DMS 273 treated with DMSO at 0.1 percent for 48 hours (cell line): ENCODE measurements at places on chromosomes 16 and 17.

DNA sequence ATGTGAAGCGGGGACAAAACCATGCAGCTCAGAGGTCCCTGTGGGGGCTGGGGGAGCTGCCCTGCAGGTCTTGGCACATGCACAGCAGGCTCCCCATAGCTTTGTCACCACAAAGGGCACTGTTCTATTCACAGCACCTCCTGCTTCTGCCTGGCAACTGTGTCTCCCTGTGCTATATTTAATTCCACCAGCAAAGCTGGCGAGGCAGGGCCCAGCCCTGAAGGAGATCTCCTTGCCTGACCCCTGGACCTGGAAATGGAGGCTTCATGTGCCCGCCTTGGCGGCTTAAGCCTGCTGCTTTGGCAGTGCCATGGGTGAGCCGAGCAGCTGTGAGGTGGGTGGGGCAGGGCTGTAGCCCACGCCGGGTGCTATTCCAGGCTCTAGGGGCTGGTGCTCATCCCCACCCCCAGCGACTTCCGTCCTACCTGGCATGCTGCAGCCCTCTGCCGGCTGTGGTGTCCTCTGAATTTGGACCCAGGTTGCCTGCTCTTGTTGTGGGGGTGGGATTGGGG is 6.8 kb downstream of the LDHD start:
- peak; percentile 26 for DNase-seq

GRCh38 chr16:50888486-50889261 is 146.8 kb downstream of the CYLD start:
- no peak for DNase-seq

- peak; percentile 74 for DNase-seq
Measured at GRCh38 chr17:50139950-50140885, 10.3 kb upstream of the SAMD14 start.

GRCh38 chr16:11254913-11255736 is 879 bp downstream of the SOCS1 start:
- DNase-seq: no peak

DNA sequence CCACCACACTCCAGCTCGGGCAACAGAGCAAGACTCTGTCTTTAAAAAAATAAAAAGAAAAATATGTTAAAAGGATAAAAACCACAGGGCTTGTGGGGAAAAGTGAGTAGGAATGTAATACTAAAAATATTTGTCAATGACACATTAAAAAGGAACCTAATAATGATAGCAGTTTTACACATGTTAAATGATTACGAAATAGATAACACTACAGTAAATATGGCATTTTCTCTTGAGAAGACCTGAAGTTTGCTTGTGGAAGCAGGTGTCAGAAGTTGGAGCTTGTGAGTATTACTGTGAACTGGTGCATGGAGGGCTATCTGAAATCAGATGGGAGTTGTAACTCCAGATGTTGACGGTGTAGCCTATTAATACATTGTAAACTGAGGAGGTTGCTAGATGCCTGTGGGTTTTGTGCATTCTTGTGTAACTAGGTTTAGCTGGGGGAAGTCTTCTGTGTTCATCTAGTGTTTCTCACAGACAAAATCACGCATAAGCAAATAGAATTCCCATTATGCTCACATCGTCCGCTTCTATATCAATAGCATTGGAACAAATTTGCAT is 44.2 kb upstream of the CLEC18A start:
- DNase-seq: no peak

GRCh38 chr17:49016775-49017463 is 19.7 kb downstream of the IGF2BP1 start:
- DNase-seq: no peak

DNA sequence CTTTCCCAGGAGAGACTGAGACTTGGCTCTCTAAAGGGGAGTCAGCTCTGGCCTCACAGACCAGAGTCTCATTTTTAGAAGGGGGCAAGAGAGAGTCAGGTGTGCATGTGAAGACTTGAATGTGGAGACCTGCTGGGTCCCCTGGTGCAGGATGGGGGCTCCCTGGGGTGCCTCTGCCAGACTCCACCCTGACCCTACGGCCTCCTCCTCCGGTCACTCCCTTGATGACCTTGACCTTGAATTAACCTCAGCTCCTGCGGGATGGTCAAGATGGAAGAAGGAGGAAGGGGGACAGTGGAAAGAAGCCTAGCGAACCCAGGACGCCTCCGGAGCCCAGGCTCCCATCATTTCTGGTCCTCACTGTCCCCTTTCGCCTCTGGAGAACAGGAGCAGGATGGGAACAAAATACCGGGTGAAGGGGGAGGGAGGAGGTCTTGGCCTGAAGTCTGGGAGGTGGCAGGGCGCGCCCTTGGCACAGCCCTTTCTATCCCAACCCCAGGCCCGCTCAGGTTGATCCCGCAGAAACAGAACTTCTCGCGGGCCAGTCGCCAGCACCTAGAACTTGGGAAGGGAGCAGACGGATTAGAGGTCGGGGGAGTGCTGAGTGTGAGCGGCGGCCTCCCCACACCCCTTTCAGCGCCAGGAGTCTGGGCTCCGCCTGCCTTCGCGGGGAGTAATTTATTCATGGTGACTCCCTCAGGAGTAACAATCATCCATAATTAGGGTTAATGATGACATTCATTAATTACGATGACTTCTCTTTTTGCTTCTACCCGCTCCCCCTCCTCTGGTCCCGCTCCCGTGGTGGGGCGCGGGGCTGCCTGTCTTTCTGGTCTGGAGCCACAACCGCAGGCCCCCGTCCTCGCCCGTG is 1.6 kb downstream of the STAC2 start:
- DNase-seq: no peak

- no peak for DNase-seq
Measured at GRCh38 chr16:81505011-81505661, 60.5 kb downstream of the CMIP start.

GRCh38 chr16:70465999-70466804 is 11.8 kb downstream of the FCSK start:
- no peak for DNase-seq

DNA sequence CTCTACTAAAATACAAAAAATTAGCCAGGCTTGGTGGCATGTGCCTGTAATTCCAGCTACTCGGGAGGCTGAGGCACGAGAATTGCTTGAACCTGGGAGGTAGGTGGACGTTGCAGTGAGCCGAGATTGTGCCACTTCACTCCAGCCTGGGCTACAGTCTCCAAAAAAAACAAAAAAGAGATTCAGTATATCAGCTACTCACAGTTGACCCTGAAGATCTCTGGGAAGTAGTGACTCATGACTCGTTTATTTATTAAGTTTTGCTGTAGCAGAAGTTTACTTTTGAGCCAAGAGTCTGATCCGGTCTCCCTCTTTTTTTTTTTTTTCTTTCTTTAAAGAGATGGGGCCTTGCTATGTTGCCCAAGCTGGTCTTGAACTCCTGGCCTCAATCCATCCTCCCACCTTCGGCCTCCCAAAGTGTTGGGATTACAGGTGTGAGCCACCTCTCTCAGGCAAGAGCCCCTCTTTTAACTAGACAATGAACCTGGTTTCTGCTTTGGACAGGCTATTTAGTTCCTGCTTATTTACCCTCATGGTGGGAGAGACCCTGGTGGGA is 4.4 kb downstream of the MVP start:
- DNase-seq: no peak

- no peak for DNase-seq
Measured at GRCh38 chr17:71757956-71758355, 362.9 kb upstream of the SOX9 start.

DNA sequence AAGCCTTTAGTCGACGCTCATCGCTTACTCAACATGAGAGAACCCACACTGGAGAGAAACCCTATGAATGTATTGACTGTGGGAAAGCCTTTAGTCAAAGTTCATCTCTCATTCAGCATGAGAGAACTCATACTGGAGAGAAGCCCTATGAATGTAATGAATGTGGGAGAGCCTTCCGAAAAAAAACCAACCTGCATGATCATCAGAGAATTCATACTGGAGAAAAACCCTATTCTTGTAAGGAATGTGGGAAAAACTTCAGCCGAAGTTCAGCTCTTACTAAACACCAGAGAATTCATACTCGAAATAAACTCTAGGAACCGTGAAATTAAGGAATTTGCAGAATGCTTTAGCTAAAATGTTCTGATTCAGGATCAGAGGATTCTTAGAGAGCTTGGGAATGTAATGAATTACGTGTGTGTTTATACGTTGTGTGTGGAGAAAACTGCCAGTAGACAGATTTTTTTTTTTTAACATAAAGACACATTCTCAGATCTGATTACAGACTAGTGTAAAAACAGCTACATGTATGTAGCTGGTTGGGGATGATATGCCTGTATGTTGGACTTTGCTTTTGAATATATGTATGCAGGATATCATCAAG is 25.4 kb downstream of the ZFP90 start:
- DNase-seq: no peak

GRCh38 chr16:49701789-49702494 is 154.0 kb downstream of the ZNF423 start:
- DNase-seq: peak; percentile 89
